ENCODE measurements at places on chromosomes 4 and X.

- DNase-seq, result peak; percentile 33
Measured at GRCh38 chr4:152304220-152304619, 231.7 kb downstream of the FBXW7 start.

GRCh38 chr4:159719531-159719930, 616.7 kb downstream of the RAPGEF2 start:
- no peak for DNase-seq

DNA sequence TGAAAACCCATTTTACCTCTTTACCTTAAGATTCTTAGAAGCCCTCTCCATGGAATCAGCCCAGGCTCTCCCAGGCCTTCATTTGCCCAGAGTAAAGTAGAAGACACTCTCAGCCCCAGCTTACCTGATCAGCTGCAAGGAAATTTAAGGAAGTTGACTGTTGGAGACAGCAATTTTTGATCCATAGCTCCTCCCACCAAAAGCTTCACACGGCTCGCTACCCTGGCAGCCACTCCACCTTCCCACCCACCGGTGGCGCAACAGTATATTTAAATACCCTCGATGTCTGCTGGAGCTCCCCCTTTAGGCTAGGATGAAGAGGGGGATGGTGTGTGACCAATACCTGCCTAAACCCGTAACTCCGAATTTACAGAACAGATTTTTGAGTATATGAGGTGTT, 75.4 kb downstream of the MBNL3 start:
- no peak for DNase-seq

DNA sequence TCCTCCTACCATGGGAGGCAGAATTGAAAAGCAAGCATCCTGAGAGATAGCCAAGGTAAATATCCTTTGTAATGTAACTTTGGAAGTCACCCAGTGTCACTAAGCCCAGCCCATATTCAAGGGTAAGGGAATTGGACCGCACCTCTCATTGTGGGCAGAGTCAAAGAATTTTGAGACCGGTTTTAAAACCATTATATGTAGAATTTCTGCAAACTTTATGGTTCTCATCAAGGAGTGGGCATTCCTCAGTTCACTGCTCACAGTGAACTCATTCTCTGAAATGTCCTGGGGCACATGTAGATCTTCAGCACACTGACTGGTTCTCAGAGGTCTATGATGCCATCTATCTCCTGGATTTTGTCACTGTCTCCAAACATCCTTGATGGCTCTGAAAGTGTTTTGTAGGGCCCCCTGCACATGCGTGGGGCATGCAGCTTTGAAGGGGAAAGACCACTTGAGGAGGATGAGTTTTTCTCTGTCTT, 35.3 kb upstream of the CHRNA9 start:
- DNase-seq, result no peak

- DNase-seq, result no peak
Measured at GRCh38 chr4:82948647-82949204, 48.2 kb downstream of the THAP9 start.

DNA sequence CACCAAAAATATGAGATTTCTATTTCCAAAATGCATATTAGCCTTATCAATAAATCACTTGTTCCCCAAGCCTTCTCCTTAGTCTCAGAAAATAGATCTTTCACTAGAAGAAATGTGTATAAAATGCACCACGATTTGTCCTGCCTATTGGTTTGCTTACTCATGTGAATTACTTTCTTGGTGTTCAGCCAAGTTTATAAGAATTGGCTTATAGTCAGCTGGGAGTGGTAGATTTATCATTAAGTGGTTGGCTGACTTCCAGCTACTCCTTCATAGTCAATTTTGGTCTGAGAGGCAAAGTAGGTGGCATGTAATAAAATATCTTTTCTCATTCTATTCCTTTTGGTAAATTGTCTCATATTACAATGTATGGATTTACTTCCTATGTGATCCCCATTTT, 1.3 kb downstream of the SULT1E1 start:
- no peak for DNase-seq

GRCh38 chr4:76729460-76729859, 168.5 kb downstream of the SOWAHB start:
- DNase-seq, result no peak

DNA sequence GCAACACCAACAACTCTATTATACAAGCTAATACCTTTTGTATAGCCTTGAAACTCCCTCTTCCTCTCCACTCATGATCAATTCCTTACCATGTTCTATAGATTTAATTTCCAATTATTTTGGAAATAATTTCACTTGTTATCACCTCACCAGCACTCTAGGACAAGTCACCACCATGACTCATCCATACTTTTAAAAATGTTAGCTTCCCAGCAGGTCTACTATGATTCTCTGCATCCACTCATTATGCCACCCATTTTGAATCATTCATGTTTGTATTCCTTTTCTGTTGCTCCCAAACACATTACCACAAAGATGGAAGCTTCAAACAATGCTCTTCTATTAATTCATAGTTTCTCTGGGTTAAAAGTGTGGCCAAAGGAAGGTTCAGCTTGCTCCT, 469.6 kb downstream of the PDGFC start:
- no peak for DNase-seq

- no peak for DNase-seq
Measured at GRCh38 chrX:107775000-107775733, 420 bp downstream of the TSC22D3 start.

DNA sequence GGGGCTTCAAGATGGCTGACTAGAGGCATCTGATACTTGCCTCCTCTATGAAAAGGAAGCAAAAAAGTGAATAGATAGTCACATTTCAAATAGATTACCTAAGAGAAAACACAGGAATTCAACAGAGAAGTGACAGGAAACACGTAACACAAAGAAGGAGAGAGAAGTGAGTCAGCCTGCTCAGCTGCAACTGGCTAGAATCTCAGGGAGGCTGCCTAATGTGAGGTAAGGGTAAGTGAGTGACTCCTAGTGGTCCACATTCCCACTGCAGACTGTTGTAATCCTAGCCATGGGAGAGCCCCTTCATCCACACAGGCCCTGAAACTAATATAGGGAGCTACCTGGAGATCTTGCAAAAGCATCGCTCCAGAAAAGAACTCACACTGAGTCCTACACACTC, 179.2 kb downstream of the SLC7A11 start:
- no peak for DNase-seq

- no peak for DNase-seq
Measured at GRCh38 chr4:122823476-122823875, 3.2 kb upstream of the FGF2 start.

- no peak for DNase-seq
Measured at GRCh38 chr4:61886131-61886530, 686.0 kb downstream of the ADGRL3 start.

GRCh38 chr4:102564399-102565059, 63.4 kb downstream of the NFKB1 start:
- DNase-seq, result peak; percentile 15

GRCh38 chrX:134725103-134725690, 66.9 kb upstream of the PLAC1 start:
- no peak for DNase-seq

GRCh38 chr4:18754180-18754579, 732.6 kb upstream of the LCORL start:
- no peak for DNase-seq

DNA sequence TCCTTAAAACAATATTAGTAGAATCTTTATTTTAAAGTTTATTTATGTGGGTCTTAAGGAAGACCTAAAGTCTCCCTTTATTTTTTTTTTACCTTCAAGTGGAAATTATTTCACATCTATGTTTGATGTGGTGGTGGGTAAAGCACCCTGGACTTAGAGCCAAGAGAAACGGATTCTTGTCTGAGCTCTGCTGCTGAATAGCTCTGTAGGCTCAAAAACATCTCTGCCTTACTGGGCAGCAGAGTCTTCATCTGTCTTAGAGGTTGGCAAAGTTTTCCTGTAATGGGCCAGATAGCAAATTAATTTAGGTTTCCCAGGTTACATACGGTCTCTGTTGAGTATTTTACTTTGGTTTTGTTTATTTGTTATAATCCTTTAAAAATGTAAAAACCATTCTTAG, 136.5 kb downstream of the CEP135 start:
- DNase-seq, result no peak

- DNase-seq, result no peak
Measured at GRCh38 chr4:51960486-51960885, 59.7 kb downstream of the LRRC66 start.

DNA sequence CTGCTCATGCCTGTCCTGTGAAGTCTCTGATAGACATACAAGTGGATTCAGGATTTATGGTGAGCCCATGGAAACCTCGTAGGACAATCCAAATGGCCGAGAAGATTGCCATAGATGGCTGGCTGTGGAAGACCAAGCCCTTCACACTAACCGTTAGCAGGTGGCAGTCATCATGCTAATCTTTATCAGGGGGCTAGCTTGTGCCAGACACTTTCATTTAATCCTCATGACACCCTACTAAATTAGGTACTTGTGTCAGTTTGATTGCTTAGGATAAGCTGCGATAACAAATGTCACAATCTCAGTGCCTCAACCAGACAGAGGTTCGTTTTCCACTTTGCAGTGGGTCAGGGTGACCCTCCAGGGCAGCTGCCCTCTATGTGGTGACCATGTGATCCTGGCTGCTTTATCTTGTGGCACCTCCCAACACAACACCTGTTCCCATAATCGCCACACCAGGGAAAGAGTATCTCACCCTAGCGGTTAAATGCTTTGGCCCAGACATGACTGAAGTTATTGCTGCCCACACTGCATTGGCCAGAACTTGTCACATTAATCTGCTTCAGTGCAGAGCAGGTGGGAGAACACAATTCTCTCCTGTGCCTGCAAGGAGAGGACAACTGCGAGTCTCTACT, 60.8 kb downstream of the REPS2 start:
- no peak for DNase-seq

DNA sequence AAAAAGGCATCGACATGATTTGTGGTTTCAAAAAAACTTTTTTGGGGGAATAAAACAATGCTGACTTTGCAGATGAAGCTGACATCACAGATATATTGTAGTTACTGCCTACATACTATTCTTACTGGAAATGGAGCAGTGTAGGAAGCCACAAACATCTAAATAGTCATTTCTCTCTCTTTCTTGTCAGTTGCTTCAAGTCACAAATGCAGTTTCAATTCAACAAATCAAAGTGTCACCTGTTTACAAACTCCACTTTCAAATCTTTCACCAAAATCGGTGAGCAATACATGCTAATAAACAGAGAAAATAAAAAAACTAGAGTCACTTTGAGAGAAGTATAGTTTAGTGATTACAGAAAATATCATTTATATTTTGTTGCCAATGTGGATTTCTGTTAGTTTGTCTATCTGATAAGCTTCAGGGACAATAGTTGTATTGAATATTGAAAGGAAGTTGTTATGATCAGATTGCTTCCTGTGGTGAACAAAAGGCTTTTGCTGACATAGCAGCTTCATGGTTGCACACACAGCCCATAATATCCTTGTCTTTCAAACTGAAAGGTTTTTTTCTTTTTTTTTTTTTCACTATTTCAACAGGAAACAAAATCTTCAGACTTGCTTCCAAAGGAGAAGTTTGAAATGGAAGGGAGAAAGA, 49.7 kb upstream of the PTPN13 start:
- DNase-seq, result no peak

DNA sequence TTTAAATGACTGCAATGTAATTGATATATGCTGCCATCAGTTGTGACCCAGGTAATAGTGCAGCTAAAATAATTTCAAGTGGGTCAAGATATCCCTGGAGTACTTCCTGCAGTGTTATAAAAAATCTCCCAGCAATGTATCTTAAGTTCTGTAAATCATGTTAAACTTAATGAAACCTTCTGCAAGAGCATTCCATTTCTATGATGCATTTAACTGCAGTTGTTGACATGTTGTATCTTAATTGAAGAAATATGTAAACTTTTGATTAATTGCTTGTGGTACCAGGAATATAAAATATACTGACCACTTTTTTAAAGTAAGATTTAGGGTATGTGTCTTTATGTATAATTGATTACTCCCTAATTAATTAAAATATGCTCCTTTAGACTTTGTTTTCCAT, 213.6 kb downstream of the AFF2 start:
- no peak for DNase-seq

DNA sequence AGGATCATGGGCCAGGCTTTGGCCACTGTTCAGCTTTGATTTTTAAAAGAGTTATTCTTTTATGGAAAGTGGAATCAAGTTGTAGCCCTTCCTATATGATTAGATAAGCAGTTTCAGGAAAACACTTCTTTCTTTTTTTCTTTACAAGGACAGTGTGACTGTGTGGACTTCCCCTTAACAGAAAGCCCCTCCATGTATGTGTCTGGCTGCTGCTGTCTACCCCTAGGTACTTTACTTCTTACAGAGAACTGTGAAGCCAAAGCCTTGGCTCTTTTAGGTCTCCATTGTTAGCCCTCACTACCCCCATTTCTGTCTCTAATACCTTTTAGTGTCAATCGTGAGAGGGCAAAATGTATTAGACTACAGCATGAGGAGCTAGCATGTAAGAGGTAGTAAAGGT, 19.1 kb downstream of the VSIG1 start:
- DNase-seq, result no peak

- DNase-seq, result no peak
Measured at GRCh38 chr4:61277785-61278760, 77.9 kb downstream of the ADGRL3 start.

- DNase-seq, result no peak
Measured at GRCh38 chr4:158798062-158798461, 29.2 kb downstream of the FNIP2 start.

GRCh38 chr4:110484767-110485166, 8.8 kb downstream of the ENPEP start:
- DNase-seq, result no peak

GRCh38 chr4:48129307-48130014, 4.6 kb downstream of the TXK start:
- DNase-seq, result no peak

- no peak for DNase-seq
Measured at GRCh38 chr4:39030725-39031124, 1.5 kb downstream of the TMEM156 start.

GRCh38 chrX:123581586-123581985, 151.3 kb downstream of the THOC2 start:
- DNase-seq, result no peak

GRCh38 chrX:53279296-53280237, 1.8 kb downstream of the IQSEC2 start:
- no peak for DNase-seq

DNA sequence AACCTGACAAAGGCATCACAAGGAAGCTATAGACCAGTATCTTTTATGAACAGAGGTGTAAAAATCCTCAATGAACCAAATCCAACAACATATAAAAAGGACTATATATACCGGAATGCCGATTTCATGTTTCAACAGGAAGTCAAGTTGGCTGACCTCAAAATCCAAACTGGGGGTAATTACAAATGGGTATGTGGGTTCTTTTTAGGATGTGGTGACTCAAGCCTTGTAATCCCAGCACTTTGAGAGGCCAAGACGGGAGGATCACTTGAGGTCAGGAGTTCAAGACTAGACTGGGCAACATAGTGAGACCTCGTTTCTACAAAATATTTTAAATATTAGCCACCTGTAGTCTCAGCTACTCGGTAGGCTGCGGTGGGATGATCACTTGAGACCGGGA, 10.4 kb downstream of the PRSS48 start:
- DNase-seq, result no peak

GRCh38 chr4:85370400-85371032, 104.4 kb upstream of the ARHGAP24 start:
- DNase-seq, result no peak

- peak; percentile 29 for DNase-seq
Measured at GRCh38 chr4:138242076-138242833, at the start of gene SLC7A11. SLC7A11 (minus strand) TSS chr4:138242349; CDS start chr4:138242069, 280 bp downstream.

- DNase-seq, result peak; percentile 29
Measured at GRCh38 chr4:173121076-173121561, 47.5 kb upstream of the GALNT7 start.

- DNase-seq, result no peak
Measured at GRCh38 chrX:34299451-34299967, 167.4 kb upstream of the FAM47A start.
